Astrocyte (in vitro differentiated cells and primary cell): ENCODE measurements at places on chromosomes 3 and 15.

DNA sequence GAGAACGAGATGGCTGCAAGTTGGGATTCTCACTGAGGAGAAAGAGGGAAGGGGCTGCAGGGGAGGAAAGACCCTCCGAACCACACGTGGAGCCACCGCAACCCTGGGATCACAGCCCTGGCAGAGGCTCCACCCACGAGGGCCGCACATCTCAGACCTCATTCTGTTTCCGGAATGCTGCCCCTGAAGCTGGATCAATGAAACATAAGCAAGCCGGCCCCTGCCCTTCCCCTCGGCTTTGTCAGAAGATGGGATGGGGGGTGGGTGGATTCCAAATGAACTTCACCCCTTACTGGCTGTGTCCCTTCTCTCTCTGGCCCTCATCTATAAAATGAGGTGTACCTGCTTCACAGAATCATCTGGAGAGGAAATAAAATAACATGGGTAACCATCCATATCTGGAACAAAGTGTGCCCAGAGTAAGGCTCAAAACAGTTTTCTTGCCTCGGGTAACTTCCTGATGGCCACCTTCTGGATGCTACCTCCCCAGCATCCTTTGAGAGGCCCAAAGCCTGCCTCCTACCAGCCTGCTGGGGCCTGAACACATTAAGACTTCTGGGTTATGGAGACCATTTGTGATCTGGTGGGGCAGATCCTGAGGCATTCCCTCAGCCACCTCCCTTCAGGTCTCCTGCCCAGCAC lies 4.6 kb upstream of the CCDC9B start:
- DNase-seq, result no peak

DNA sequence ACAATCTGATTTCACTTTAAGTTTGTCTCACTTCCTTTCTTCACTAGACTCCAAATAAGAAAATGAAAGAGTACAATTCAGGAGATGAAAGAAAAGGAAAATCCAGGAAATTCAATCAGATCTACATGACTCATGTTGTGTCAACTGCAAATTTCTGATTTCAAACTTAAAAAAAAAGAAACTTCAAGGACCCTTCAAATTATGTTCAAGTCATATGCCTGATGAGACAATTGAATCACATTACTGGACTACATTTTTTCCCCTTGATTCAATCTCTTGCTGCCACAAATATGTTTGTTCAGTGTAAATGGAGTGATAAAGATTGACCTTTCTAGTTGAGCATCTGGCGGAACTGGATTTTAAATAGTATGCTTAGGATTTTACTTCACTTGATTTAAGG lies 37.4 kb downstream of the FRMD5 start:
- peak; percentile 99 for DNase-seq

GRCh38 chr15:74028646-74029045 lies 34.1 kb downstream of the PML start:
- DNase-seq, result no peak

DNA sequence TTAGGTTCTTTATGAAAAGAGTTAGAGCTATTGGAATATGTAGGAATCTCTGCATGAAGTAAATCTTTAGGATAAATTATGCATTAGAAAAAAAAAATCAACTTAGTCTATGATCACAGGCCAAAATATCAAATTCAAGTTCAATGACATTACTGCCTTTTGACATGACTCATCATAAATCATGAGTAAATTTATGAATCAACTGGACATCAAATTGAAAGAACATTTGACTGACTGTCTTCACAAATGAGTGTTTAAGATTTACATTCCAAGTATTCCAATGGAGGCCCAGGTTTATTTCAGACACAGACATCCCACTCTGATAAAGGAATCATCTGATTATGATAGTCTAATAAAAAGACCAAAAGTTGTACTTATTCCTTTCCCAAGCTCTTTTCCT lies 192.8 kb upstream of the TTC14 start:
- no peak for DNase-seq

DNA sequence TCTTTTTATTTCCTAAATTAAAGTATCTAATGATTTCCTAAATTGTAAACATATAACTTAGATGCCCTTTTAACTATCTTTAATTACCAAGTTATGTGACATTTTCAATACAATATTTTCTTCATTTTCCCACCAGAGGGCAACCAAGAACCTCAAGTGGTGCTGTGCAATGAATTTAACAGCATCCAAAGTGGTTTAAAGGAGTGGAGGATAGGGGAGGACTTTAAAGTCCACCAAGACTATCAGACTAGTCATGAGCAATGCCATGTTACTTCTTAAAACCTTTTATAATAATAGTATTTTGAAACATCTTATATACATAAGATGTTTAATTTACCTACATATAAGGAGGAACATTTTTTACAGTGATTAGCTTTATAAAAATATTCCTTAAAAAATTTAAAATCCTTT lies 74.4 kb downstream of the DLG1 start:
- DNase-seq, result peak; percentile 44

DNA sequence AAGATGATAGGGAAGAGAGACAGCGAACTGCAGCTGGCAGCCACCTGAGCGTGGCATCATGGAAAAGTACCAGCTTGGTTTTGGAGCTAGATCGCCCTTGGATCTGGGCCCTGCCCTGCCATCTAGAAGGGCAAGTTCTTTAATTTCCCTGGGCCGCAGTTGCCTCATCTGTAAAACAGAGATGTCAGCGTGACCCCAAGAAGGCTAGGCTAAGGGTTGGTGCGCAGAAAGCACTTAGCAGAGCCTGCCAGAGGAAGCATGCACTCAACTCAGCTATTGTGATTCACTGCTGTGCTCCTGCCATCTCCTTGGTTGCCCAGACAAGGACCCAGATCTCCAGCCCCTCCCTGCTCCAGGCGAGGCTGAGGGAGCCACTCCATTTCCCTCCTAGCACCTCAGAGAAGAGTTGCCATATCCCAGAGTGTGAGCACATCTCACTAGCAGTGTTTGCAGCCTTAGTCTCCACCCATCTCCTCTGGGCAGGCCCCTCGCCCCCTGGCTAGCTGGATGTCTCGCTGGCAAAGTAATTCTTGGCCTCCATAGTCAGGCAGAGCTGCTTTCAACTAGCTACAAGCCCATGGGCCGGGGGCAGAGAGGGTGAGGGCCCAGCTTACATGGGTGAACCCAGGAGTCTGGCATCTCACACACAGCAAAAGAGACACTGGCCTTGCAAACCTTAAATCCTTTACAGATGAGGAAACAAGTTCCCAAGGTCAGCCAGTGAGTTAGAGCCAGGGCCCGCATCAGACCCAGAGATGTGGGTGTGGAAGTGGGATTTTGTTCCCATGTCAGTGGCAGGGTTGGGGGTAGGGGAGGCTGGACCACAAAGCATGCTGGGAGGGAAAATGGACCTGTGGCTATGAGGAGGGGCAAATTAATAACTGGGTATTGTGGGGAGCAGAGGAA lies 280.7 kb upstream of the TLE3 start:
- DNase-seq, result no peak

- DNase-seq, result no peak
Observed at GRCh38 chr3:48090166-48090939, 74.1 kb upstream of the MAP4 start.

DNA sequence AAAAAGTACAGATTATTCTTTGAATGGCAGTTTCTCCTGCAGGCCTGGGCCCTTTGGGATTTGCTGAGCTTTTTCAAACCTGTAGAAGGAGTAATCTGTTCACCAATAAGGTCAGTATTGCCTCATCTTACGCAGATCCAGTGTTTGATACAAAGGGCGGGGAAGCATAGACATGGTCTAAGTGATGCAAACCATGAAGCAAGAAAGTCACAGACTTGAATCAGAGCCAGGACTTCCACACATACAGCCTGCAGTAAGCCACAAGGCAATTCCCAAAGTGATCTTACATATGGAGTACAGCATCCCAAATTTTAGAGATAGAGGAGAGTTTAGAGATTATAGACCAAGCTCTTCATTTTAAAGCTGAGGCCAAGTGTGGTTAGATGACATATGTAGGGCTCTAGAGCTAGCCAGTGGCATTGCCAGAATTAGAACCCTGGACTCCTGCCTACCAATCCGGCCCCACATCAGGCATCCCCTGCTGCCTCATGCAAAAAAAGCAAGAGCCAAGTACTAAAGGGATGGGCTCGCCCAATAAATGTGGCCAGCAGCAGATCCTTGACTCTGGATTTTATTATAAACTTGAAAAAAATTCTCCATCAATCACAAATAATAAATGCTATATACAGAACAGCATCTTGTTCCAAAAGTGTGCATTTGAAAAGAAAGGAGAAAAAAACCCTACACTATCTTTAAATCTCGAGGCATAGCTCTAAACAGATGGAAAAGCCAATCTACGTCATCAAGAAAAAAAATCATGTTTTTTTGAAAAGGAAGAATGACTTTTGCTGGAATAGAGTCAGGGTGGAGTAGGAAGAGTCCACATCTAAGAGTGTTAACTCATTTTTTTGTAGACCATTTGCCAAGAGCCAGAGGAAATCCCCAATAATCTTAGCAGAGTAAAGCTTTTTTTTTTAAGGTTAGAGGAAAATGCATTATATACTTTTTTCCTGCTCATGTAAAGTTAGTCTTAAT lies 24.0 kb downstream of the ABI3BP start:
- no peak for DNase-seq

DNA sequence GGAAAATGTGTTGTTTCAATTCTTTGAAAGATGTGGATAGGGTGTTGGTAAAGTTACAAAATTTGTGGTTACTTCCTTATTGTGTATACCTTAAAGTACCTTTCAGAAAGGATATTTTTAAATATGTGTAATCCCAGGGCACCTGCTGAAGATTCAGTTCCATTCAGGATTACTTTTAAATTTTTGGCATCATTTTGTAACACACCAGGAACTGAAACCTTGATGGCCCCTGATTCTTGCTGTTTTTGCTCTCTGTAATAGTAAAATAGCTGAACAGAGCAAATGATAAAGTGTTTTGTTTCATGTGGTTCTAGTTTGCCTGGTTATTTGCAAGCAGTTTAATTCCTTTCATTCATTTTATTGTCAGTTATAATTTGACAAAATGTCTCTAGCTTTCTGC lies 160.9 kb downstream of the KLHL25 start:
- DNase-seq, result no peak

GRCh38 chr3:196341137-196341536 lies 2.9 kb upstream of the TM4SF19 start:
- peak; percentile 57 for DNase-seq
